Colonic mucosa (tissue), 4 donors: ENCODE measurements at places on chromosomes 6 and 20. TPM values are rescaled to one million over a fixed set of nuclear protein-coding genes. Genes with fewer than 3 reads are reported as not detected.

DNA sequence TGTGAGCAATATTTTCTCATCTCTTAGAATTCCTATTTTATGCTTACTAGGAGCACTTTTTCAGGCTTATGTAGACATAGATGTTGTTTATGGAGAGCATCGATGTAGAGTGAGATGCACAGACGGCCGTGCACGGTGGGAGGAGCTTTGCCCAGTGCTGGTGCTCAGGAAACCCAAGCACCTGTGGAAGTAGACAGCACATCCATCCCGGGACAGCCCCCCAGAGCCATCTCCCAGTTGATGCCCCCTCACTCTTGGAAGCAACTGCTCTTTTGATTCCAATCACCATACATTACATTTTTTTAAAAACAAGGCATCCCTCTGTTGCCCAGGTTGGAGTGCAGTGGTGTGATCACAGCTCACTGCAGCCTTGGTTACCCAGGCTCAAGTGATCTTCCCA lies 143.7 kb downstream of the SMOC2 start:
- no peak for DNase-seq

- DNase-seq: no peak
These were observed 21.0 kb downstream of the XRN2 start for GRCh38 chr20:21324126-21324525.

DNA sequence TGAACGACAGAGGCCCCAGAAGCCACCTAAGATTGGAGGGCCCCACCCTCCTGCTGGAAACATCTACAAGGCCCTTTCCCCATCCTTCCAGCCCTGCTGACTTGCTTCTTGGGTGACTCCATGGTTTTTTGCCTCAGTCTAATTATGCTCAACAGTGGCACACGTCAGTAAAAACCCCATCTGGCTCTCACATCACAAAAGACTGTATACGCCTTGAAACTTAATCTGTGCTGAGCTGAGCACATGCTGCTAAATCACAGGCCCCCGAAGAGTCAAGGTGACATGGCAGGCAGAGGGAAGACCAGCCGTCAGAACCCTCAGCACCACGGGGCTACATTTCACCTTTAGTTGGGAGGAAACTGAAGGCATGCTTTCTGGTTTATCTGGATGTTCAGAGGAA lies 323.1 kb downstream of the CDH26 start:
- no peak for DNase-seq

GRCh38 chr20:4775322-4776078 lies 53.8 kb downstream of the PRND start:
- no peak for DNase-seq

DNA sequence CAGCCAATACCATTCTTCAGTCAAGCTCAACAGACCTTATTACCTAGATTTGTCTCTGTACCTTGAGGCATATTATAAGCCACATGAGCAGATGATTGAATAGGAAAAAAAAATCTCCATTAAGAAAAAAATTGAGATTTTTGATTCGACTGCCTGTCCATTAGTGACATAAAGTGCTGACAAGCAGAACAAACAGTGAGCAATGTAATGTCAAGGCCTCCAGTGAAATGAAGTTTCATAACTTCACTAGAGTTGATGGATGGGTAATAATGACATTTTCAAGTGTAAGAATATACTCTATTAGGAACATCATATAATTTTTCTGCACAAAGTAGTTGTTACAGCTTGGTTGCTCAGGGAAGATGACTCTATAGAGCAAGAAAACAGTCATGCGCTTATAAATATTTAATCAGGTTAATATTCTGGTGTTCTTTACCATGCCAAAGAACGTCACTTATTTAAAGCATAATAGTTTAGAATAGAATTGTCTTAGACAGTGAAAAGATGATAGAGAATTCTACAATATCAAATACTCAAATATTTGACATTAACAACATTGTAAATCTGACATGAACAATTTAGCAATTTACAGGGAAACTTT lies 783.7 kb downstream of the EPHA7 start:
- no peak for DNase-seq

- DNase-seq: no peak
These were observed 14.8 kb downstream of the PGK2 start for GRCh38 chr6:49772285-49772684.

Gene SIRPD
- not detected for total RNA-seq

DNA sequence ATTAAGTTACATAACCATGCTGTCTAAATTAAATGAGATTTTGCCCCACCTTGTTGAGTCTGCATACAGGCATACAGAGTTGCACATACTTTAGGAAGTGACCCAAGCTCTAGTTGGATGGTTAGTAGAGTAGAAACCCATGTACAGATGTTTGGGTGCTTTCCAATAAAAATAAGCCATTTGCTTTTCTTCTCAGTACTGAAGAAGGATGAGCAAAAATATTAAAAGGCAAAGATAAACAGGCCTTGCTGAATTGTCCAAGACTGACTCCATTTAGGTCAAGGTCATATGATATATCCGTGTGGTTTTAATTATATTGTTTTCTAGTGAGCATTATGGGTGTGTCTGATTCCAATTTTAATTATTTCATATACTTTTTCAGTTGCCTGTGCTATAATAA lies 589.4 kb downstream of the RFPL4B start:
- no peak for DNase-seq

GRCh38 chr6:89221129-89221528 lies 4.0 kb upstream of the GABRR1 start:
- DNase-seq: no peak

DNA sequence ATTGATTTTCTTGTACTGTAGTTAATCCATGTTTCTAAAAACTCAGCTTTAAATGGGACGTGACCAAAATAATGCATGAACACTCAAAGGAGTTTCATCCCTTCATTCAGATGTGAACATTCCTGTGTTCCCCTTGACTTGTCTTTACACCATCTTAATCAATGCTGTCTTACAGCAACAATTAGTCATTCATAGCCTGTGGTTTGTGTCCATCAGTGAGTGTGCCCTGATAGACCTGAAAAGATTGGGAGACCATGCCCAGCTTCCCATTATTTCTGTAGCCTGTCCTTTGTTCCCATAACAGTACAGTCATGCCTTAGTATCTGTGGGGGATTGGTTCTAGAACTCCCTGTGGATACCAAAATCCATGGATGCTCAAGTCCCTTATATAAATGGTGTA lies 23.9 kb downstream of the NT5E start:
- no peak for DNase-seq

DNA sequence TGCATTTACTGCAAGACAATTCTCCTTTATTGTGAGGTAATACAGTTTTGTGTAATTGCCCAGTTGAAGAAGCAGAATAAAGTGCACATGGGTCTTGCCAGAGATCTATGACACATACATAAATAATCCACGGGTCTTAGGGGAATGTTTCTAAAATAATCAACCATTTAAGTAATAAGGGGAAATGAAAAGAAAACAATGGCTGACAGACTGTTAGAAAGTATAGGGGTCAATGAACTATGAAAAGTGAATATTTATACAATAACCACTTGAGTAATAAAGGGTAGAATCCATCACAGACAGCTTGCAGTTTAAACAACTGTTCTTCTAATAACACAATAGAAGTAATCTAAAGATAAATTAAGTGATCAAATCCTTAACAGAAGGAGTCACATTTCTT lies 477.2 kb downstream of the EYS start:
- no peak for DNase-seq

Gene C20orf202
- total RNA-seq: not detected

DNA sequence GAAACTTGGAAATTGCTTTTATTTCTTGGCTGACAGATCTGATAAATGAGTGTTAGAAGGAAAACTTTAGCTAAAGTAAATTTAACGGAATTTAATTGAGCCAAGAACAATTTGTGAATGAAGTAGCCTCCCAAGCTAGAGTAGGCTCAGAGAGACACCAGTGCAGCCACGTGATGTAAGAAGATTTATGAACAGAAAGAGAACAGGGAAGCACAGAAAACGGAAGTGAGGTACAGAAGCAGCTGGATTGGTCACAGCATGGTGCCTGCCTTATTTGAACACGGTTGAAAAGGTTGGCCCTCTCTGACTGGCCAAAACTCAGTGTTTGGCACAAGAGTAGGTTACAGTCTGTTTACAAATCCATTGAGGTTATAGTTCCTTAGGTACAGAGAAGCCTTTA lies 29.5 kb upstream of the IFNGR1 start:
- no peak for DNase-seq

GRCh38 chr6:125294925-125295324 lies 6.8 kb downstream of the HDDC2 start:
- DNase-seq: no peak

- DNase-seq: no peak
These were observed 7.3 kb upstream of the MDFI start for GRCh38 chr6:41630946-41631345.

DNA sequence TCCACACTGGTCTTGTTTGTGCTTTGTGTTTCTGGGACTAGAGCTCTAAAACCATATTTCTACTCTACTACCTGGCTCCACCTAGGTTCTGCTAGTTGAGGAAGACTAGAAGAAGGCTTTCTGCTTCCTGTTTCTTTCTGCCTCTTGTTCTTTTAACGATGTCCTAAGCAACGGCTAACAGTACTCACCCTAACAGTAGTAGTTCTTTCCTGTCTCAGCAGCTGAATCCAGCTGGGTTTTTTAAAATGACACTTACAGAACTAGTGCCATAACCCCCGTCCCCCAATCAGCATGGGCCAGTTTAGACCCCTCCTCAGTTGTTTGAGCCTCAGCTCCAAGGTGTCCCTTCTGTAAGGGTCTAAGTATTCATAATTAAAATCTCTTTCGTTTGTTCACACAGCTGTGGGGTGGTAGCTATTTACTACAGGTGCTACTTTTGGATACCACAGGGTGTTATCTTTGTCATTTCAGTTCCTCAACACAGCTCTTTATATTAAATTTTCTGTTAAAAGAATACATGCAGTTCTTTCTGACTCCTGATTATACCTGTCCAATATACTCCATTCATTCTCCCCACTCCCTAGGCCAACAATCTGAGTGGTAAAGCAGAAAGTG lies 790.2 kb downstream of the DHX35 start:
- no peak for DNase-seq

DNA sequence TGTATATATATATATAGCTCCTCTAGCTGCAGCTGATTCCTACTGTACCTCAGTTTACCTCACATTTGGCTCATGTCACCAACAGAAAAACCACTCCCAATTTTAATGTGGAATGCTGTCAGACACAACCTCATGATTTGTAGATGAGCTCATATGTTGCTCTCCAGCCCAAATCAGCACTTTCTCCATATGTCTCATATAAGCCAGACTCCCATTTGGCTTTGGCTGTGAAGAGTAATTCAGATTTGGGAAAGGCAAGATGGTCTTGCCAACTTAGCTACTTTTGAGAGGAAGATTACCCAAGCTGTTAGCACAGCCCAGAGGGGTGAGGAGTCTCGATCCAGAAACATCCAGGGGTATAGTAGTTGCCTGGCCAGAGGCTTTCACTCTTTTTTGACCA lies 342.2 kb upstream of the NT5E start:
- DNase-seq: no peak

Gene GMPR
- 4.7 TPM for total RNA-seq

DNA sequence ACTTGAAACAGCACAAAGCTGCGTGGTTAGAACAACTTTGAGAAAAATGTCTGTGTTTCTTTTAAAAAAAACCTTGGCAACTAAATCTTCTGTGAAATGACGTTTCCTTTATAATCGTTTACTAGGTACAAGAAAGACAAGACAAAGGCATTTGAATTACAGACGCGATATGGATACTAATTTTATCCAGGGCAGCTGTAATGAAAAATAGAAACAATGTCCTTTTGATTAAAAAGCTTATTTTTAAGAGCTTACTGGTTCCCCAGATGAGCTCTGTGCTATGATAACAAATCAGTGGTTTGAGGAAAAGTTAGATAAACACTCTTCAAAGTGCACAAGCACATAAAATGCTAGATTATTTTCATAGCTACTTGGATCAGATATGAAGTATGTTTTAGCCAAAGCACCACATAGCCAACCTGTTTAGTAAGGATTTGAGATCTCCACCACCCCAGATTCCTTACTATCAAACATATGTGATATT lies 1.6 kb upstream of the SYNCRIP start:
- DNase-seq: no peak

- DNase-seq: peak; percentile 62
These were observed 56.2 kb upstream of the ARID1B start for GRCh38 chr6:156720691-156721685.

Gene PROKR2
- not detected for total RNA-seq

GRCh38 chr6:145138469-145139139 lies 596.7 kb downstream of the EPM2A start:
- no peak for DNase-seq

GRCh38 chr6:12605888-12606345 lies 110.7 kb upstream of the PHACTR1 start:
- peak; percentile 68 for DNase-seq

- DNase-seq: no peak
These were observed 5.8 kb downstream of the TXNDC5 start for GRCh38 chr6:7904654-7905319.

GRCh38 chr6:8993111-8993510 lies 557.8 kb upstream of the SLC35B3 start:
- DNase-seq: no peak

- DNase-seq: no peak
These were observed 24.5 kb downstream of the ACSS1 start for GRCh38 chr20:25033265-25033923.

GRCh38 chr20:24842918-24843715 lies 106.0 kb upstream of the CST7 start:
- DNase-seq: no peak

- DNase-seq: peak; percentile 34
These were observed 56.8 kb downstream of the KCNS1 start for GRCh38 chr20:45044084-45044573.

DNA sequence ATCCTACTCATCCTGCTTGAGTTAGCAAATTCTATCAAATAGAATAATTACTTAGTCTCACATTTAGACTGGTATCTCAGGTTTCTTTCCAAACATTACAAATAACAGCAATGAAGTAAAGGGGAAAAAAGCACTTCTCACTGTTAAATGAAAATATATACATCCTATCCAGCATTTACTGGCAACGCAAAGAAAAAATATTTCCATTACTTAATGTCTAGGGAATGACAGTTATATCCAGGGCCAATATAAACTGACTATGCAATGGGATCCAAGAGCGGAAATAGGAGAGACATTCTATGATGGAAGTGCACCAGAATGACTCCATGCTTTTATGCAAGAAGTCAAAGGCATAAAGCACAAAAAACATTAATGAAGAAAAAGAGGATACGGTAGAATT lies 60.3 kb downstream of the ME1 start:
- DNase-seq: no peak

Gene TTK
- total RNA-seq: 25.3 TPM

DNA sequence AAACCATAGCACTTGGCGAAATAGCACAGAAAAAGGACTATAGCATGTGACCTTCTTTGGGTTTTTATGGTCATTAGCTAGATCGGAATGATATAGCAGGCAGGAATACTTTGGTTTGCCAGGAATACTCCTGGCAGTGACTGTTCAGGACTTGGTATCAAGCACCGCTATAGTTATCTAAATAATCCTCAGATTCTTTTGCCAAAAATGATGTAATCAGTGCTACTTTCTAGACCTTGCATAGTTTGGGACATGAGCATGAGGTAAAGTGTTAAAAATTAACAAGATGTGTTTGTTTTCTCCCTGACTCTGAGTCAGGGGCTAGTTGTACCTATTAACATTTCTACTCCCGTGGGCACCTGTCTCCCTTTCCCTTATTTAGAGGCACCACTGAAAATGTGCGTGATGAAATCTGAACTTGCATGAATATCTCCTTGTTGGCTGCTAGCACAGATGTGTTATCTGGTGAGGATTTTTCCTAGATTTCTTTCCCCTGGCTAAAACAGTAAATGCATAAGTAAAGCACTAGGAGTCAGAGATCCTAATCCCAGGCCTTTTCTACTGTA lies 511.0 kb downstream of the CDKAL1 start:
- DNase-seq: no peak
